ENCODE measurements at places on chromosomes 6 and 20.

DNA sequence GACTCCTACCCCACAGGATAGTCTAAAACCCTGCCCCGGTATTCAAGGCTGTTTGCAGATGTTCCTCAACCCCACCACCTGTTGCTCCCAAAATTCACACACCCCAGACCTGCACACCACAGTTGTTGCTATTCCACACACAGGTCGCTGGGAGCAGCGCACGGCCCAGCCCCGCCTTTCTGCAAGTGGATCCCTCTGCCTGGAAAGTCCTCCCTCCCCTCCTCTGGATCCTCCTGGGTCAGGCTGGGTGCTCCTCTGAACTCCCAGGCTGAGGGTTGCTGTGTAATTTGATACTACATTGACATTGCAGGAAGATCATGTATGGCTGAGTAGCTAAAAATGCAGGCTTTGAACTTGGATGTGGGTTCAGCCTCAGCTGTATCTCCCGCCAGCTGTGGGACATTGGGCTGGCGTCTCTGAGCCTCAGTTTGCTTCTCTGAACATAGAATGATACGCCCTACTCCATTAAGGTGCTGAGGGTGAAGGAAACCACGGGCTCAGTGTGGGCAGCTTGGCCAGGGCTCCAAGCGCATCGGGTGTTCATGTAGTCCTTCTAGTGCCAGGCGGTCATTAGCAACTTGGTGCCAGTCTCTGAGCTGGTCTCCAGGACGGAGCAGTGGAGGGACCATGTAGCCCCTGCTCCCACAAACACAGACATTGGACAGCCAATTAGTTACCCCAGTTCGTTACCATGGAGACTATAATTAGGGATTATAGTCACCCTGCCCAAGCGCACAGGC lies 13.9 kb upstream of the CCN5 start:
- no peak overlapping the region for H3K4me3 ChIP-seq
- peak; percentile 79 for DNase-seq
- H3K27ac ChIP-seq = no peak overlapping the region
- H3K27me3 ChIP-seq = no peaks in the 10 kb centered on the region

DNA sequence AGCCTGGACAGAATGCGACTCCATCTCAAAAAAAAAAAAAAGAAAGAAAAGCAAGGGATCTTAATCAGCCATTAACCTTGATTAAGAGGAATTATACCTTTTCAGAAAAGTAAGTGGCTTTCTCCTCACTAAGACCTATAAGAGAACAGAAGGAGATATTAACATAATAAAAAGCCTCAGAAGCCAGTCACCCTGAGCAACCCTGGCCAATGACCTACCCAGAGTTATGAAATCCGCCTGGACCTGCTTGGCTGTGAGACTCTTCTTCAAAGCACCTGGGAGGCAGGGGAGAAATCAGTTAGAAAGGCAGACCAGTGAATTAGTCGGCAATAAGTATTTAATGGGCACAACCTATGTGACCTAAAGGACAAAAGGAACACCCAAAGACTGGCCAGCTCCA lies 32.7 kb upstream of the C20orf203 start:
- no peak overlapping the region for H3K4me3 ChIP-seq
- peaks cover 7% of the 10 kb centered on the region for H3K4me1 ChIP-seq
- no peak for DNase-seq
- no peaks in the 10 kb centered on the region for H3K27me3 ChIP-seq
- peaks cover 28% of the 10 kb centered on the region for H3K36me3 ChIP-seq

- H3K27ac ChIP-seq = no peak overlapping the region
- no peaks in the 10 kb centered on the region for H3K27me3 ChIP-seq
- H3K36me3 ChIP-seq = peaks cover 48% of the 10 kb centered on the region
- peaks cover 8% of the 10 kb centered on the region for H3K4me1 ChIP-seq
- peak overlapping the region; percentile 98 for H3K4me3 ChIP-seq
Observed at GRCh38 chr6:158816329-158816728, 2.8 kb downstream of the EZR start.

DNA sequence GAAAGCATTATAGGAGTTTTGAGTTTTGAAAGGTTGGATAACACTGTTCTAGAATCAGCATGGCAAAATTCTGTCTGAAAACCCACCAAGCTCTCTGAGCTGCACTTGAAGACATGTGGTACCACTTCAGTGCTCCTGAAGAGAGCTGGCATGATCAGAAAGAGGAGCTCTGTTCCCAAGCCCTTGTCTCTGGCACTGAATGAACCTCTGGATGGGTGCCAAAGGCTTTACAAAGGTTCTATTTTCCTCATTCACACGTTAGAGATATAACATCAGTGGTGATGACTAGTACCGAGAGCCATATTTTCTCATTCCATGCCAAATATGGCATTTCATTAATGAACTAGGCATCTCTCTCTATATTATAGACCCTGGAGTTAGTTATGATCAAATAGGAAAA lies 301.8 kb upstream of the ID4 start:
- H3K4me3 ChIP-seq = no peak overlapping the region
- H3K36me3 ChIP-seq = no peaks in the 10 kb centered on the region
- H3K27me3 ChIP-seq = no peaks in the 10 kb centered on the region

GRCh38 chr20:58271606-58272351 lies 37.7 kb upstream of the RAB22A start:
- no peak overlapping the region for H3K27ac ChIP-seq
- no peak overlapping the region for H3K4me3 ChIP-seq
- no peaks in the 10 kb centered on the region for H3K27me3 ChIP-seq
- DNase-seq = no peak
